Naive thymus-derived CD4-positive, alpha-beta T cell (primary cell): ENCODE measurements at places on chromosomes 2 and 18. TPM values are rescaled to one million over a fixed set of nuclear protein-coding genes. Genes with fewer than 3 reads are reported as not detected.

The NYAP2 gene
- total RNA-seq, result not detected

The RIT2 gene
- total RNA-seq, result not detected

The EPAS1 gene
- total RNA-seq, result 17.0 and 20.5 TPM in 2 replicates

The NEMP2 gene
- total RNA-seq, result 18.4 TPM

GRCh38 chr2:174343343-174343622 lies 8.5 kb downstream of the SP9 start:
- peaks cover 40% of the 10 kb centered on the region for H3K27me3 ChIP-seq
- no peak for DNase-seq
- peaks cover 24% of the 10 kb centered on the region for H3K4me1 ChIP-seq
- no peak overlapping the region for H3K4me3 ChIP-seq

DNA sequence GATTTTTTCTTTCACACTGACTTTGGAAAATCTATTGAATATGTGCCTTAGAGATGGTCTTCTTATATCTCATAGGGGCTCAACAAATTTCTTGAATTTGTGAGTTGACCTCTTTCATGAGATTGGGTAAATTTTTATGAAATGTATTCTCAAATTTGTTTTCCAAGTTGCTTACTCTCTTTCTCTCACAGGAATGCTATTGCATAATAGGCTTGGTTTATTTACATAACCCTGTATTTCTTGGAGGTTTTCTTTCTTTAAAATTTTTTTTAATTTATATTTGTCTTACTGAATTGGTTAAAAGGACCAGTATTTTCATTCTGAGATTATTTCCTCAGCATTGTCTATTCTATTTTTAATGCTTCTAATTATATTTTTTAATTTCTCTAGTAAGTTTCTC lies 917.1 kb downstream of the DPP10 start:
- no peak overlapping the region for H3K27ac ChIP-seq
- H3K27me3 ChIP-seq, result no peaks in the 10 kb centered on the region
- no peak overlapping the region for H3K4me3 ChIP-seq
- DNase-seq, result no peak
- H3K36me3 ChIP-seq, result no peaks in the 10 kb centered on the region
- H3K4me1 ChIP-seq, result no peaks in the 10 kb centered on the region

GRCh38 chr2:8488001-8488738 lies 193.7 kb upstream of the ID2 start:
- peaks cover 8% of the 10 kb centered on the region for H3K4me1 ChIP-seq
- no peaks in the 10 kb centered on the region for H3K27me3 ChIP-seq
- H3K4me3 ChIP-seq, result peak overlapping the region; percentile 35
- H3K36me3 ChIP-seq, result no peaks in the 10 kb centered on the region
- H3K27ac ChIP-seq, result no peak overlapping the region

- H3K4me3 ChIP-seq, result no peak overlapping the region
- H3K36me3 ChIP-seq, result no peaks in the 10 kb centered on the region
- DNase-seq, result no peak
- no peaks in the 10 kb centered on the region for H3K4me1 ChIP-seq
Measured at GRCh38 chr2:47357483-47357882, 45.5 kb upstream of the MSH2 start.

DNA sequence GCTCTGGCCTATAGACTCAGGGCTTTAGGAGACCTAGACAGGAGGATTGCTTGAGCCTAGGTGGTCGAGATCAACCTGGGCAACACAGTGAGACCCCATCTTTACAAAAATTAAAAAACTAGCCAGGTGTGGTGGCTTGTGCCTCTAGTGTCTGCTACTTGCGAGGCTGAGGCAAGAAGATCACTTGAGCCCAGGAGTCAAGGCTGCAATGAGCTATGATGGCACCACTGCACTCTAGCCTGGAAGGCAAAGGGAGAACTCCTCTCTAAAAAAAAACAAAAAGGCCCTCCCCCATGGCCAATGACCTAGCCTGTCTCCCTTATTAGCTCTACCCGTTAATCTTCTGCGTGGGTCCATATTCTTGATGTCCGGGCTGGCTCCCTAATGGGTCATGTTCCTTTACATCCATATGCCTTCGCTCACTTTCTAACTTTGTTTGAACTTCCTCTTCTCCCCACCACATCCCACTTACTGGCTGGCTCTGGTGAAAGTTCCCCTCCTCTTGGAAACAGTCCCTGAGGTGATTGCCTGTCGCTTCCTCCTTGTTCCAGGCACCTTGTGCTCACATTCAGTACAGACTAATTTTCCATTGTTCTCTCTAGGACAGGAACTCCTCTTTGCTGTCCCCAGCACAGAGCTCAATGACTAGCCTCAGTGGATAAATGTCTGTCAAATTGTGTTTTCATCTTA lies 103.0 kb downstream of the AFF3 start:
- H3K36me3 ChIP-seq, result no peaks in the 10 kb centered on the region
- no peak for DNase-seq
- no peak overlapping the region for H3K27ac ChIP-seq

DNA sequence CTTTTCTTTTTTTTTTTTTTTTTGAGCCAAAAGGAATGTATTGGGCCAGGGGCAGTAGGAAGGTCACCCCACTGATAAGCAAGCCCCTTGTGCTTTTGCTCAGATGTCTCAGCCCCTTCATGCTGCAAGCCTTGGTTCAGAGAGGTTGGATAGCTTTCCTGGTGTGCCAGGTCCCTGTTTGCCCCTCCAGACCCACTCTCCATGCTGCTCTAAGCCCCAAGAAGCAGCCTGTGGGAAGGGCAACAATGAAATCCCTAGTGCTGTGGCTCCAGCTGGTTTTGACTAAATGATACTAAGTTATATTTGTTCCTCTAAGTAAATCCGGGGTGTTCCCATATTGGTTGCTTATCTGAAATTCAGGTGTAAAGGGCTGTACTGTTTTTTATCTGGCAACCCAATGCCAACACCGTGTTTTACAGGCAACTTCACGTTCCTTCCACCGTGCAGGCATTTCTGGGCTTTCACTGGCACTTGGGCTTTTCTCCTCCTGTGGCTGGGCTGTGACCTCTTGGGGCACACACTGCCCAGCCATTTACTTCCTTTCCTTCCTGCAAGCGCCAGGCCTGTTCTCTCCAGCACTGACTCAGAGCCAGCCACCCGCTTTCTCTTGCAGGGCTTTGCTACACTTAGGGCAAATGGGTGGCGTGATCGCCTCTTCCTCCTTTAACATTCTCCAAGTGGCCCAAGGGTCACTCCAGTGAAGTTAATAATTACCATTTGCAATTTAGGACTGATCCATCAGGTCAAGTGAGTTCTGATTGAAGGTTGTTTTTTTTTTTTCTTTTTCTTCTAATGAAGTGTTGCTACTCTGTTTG lies 21.6 kb downstream of the MERTK start:
- no peaks in the 10 kb centered on the region for H3K36me3 ChIP-seq
- no peak overlapping the region for H3K27ac ChIP-seq

GRCh38 chr2:234135750-234136221 lies 85.3 kb downstream of the SPP2 start:
- peak overlapping the region; percentile 2 for H3K4me3 ChIP-seq
- H3K36me3 ChIP-seq, result no peaks in the 10 kb centered on the region
- no peaks in the 10 kb centered on the region for H3K27me3 ChIP-seq
- peak; percentile 22 for DNase-seq

DNA sequence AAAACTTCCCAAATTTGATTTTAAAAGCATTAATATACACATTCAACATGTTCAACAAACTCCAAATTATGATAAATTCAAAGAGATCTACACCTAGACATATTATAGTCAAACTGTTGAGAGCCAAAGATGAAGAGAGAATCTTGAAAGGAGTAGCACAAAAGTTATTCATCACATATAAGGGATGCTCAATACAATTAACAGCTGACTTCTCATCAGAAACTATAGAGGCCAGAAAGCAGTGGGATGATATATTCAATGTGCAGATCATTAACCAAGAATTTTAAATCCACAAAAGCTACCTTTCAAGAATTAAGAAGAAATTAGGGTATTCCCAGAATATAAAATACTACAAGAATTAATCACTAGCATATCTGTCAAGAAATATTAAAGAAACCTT lies 75.4 kb downstream of the LOXHD1 start:
- no peak for DNase-seq
- no peaks in the 10 kb centered on the region for H3K36me3 ChIP-seq
- no peaks in the 10 kb centered on the region for H3K4me1 ChIP-seq
- no peaks in the 10 kb centered on the region for H3K27me3 ChIP-seq
- no peak overlapping the region for H3K27ac ChIP-seq
- H3K4me3 ChIP-seq, result no peak overlapping the region

GRCh38 chr2:115083225-115083624 lies 640.8 kb downstream of the DPP10 start:
- H3K36me3 ChIP-seq, result no peaks in the 10 kb centered on the region
- no peaks in the 10 kb centered on the region for H3K27me3 ChIP-seq
- H3K4me1 ChIP-seq, result no peaks in the 10 kb centered on the region
- no peak for DNase-seq
- H3K27ac ChIP-seq, result no peak overlapping the region

- no peak overlapping the region for H3K27ac ChIP-seq
- H3K4me3 ChIP-seq, result no peak overlapping the region
- no peaks in the 10 kb centered on the region for H3K4me1 ChIP-seq
- no peaks in the 10 kb centered on the region for H3K36me3 ChIP-seq
Measured at GRCh38 chr2:73021371-73022010, 50.0 kb downstream of the SFXN5 start.

GRCh38 chr2:21103274-21103891 lies 20.4 kb upstream of the TDRD15 start:
- no peaks in the 10 kb centered on the region for H3K4me1 ChIP-seq
- no peak for DNase-seq
- no peak overlapping the region for H3K27ac ChIP-seq
- H3K36me3 ChIP-seq, result no peaks in the 10 kb centered on the region
- no peak overlapping the region for H3K4me3 ChIP-seq

DNA sequence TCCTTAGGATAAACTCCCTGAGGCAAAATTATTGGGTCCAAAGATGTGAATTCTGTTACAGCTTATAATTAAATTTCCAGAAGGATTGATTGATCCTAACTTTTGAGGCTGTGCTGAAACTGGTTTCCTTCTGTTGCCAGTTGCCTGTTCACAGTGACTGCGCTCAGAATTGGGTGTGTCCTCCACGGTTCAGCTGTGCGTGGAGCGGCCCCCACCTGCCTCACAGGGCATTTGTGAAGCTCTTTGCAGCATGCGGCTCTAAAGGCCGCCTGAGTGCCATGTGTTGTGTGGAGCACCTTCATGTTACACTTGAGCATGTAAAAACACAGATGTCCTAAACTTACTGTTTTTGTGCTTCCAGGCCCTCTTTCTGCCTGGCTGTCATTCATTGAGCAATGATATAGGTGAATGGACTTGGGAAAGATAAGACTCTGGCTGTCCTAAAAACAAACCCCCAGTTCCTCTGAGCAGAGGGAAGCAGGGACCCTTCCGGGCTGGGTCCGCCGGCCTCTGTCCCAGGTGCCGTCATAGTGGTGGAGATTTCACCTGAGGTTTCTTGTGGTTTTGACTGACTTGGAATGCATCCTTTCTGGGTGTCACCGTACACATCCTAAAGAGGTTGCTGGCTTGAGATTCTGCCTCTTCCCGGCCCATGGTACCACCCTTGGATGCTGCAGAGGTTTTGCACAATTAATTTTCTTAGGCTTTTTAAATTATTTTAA lies 173.6 kb downstream of the LDLRAD4 start:
- H3K27me3 ChIP-seq, result no peaks in the 10 kb centered on the region
- H3K4me1 ChIP-seq, result peaks cover 5% of the 10 kb centered on the region
- no peak overlapping the region for H3K4me3 ChIP-seq
- H3K27ac ChIP-seq, result no peak overlapping the region
- peaks cover 8% of the 10 kb centered on the region for H3K36me3 ChIP-seq

- no peaks in the 10 kb centered on the region for H3K36me3 ChIP-seq
- H3K27ac ChIP-seq, result no peak overlapping the region
- H3K27me3 ChIP-seq, result no peaks in the 10 kb centered on the region
- no peak for DNase-seq
- H3K4me3 ChIP-seq, result no peak overlapping the region
Measured at GRCh38 chr18:3982541-3982940, 472.6 kb downstream of the DLGAP1 start.

DNA sequence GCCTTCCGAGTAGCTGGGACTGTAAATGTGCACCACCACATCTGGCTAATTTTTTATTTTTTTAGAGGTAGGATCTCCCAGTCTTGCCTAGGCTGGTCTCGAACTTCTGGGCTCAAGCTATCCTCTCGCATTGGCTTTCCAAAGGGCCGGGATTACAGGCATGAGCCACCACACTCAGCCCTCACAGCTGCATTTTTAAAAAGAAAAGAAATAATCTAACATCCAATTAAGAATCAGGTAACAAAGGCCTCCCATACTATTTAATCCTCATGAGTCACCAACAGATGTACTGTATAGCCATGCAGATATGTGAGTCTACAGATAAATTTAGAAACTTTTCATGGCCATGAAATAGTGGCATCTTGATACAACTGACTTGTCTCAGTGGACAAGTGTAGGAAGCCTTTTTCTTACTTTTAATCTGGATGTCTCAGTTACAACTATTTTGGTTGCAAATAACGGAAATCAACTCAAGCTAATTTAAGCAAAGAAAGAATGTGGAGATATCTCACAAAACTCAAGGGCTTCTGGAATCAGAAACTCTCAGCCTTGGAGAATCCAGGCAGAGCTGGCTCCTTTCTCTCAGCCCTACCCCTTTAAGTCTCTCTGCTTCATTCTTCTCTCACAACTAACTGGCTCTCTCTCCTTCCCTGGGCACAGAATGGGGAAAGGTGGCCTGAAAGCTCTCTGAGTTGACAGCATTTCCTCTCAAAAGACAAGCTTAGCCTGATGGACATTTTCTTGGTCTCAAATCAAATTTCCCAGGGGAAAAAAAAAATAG lies 12.8 kb upstream of the PPM1B start:
- no peaks in the 10 kb centered on the region for H3K27me3 ChIP-seq
- DNase-seq, result no peak
- H3K27ac ChIP-seq, result no peak overlapping the region
- no peaks in the 10 kb centered on the region for H3K4me1 ChIP-seq
